T-helper 17 cell (primary cell): ENCODE measurements at places on chromosomes 12 and 14.

- no peak for DNase-seq
Observed at GRCh38 chr14:94897561-94897960, 127.6 kb upstream of the GSC start.

GRCh38 chr12:29627221-29627620 is 129.7 kb upstream of the OVCH1 start:
- DNase-seq, result no peak

GRCh38 chr12:54759751-54760150 is 94.6 kb upstream of the MUCL1 start:
- DNase-seq, result no peak

DNA sequence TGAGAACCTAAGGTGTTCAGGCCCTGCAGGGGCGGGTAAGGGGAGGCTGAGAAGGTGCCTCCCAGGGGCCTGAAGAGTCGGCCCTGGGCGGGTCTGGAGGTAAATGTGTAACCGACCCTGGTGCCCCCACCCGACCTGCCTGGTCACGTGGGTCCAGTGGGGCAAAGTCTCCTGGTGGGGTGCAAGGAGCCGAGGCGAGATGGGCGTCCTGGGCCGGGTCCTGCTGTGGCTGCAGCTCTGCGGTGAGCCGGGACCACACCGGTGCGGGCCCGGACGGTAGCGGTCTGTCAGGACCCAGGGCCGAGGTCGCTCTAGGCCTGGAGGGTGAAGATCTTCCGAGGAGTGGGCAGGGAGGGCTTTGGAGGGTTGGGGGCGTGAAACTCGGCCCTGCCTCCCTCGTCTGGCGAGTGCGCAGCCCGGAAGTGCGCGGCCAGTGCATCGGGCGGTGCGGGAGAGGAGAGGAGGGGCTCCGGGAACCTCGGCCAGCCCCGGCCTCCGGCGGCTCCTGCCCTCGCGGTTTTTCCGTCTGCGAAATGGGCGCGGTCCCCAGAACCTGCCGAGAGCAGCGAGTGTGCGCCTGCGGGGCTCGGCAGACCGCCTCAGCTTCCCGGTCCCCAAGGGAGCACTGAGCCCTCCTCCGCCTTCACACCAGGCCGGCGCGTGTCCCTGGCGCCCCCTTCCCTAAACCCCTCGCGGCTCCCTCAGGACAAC is at the start of gene AMN:
Gene AMN (plus strand): TSS at position 174 of the 711 bp plus-strand sequence. CDS start 26 bp downstream, at position 200.
- no peak for DNase-seq

DNA sequence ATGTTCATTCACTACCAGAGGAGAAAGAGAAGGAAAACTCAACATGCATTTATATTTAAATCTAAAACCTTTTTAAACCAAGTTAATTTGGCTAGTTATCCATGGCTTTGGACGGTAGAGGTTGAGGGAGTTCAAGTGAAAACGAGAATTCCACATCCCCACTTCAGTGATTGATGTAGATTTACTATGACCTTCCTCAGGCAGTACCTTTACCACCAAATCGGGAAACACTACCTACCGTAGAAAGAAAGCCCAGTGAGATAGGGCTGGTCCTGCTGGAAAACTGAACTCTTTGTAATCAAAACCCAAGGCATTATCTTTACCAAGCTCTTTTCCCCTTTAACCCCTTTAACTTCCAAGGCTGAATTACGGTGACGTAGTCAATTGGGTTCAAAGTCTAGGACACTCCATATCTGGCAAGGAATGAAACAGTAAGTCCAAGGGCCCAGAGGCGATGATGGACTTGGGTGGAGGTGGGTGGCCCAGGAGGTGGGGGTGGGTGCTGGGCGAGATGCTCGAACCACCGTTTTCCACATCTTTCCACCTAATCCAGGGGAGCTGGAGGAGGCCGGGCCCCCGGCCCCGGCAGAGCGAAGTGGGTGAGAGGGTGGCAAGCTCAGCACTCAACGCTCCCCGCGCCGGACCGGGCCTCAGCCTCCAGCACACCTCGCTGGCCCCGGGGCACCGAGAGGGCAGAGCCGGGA is 618 bp downstream of the SEC23A start:
- no peak for DNase-seq
